ENCODE measurements at places on chromosomes 5 and 9.

- DNase-seq, result no peak
Observed at GRCh38 chr9:4837261-4838188, 44.8 kb downstream of the RCL1 start.

- no peak for DNase-seq
Observed at GRCh38 chr9:114238472-114238871, 83.1 kb downstream of the COL27A1 start.

- DNase-seq, result no peak
Observed at GRCh38 chr9:13567833-13568232, 288.3 kb upstream of the MPDZ start.

DNA sequence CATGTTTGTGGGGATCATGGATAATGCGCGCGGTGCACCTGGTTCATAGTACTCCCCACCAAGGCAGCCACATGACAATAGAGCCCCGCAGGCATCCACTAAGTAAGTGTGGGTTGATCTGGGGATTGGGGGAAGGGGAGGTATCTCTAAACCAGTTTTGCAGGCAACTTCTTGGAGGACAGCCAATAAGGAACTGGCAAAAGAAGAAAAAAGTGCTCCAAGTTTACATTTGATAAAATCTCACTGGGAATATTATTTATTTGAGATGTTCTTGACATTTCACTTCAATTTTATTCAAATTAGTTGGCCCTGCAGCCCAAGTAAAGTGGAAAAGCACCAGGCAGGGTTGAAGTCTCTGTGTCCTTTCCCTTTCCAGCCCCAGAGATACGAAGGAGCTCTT lies 8.5 kb downstream of the FBP1 start:
- DNase-seq, result no peak

GRCh38 chr9:18014556-18014955 lies 435.7 kb downstream of the SH3GL2 start:
- no peak for DNase-seq

GRCh38 chr9:32589083-32589723 lies 16.2 kb upstream of the NDUFB6 start:
- DNase-seq, result no peak

DNA sequence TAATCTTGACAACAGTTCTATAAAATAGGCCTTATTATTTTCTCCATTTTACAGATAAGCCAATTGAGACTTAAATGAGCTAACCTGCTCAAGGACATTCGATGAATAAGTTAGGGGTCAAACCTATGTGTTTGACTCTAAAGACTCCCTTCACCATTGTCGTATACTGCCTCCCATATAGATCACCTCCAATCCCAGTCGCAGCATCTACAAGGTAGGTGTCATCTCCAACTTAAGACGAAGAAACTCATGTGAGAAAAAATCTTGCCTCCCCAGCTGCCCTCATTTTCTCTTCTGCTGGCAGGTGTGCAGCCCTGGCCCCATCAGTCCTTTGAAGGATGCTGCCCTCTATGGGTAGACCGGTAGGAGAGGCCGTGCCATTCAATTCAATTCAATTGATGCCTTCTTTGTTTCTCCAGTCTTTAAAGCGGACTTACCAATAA lies 75.2 kb upstream of the SMARCA2 start:
- DNase-seq, result no peak

GRCh38 chr5:156386976-156387375 lies 60.0 kb downstream of the SGCD start:
- no peak for DNase-seq

DNA sequence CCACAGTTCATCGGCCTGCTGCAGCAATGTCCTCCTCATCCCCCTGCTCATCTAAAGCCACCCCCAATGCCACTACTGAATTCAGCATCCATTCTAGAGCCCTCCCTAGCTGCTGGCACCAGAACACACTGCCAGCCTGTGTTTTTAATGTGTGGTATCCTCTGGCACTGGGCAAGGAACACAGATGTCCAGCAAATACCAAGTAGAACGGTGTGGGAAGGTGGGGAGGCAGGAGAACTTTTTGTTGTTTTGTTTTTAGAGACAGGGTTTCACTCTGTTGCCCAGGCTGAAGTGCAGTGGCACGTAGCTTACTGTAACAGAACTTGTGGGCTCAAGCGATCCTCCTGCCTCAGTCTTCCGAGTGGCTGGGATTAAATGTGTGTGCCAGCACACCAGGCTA lies 4.7 kb downstream of the HDHD3 start:
- DNase-seq, result no peak

GRCh38 chr5:8865686-8866374 lies 680.0 kb downstream of the SEMA5A start:
- no peak for DNase-seq

- no peak for DNase-seq
Observed at GRCh38 chr9:105064248-105065097, 136.5 kb upstream of the ABCA1 start.

DNA sequence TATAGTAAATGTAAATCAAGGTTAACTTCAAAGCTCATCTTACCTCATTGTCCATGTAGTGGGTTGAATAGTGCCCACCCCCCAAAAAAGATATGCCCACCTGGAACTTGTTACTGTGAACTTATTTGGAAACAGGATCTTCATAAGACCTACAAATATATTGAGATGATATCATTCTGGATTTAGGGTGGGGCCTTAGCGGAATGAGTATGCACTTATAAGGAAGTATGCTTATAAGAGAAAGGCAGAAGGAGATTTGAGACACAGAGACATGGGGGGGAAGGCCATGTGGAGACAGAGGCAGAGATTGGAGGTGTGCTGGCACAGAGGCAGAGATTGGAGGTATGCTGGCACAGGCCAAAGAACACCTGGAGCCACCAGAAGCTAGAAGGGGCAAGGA lies 2.6 kb upstream of the PRRC1 start:
- DNase-seq, result no peak

DNA sequence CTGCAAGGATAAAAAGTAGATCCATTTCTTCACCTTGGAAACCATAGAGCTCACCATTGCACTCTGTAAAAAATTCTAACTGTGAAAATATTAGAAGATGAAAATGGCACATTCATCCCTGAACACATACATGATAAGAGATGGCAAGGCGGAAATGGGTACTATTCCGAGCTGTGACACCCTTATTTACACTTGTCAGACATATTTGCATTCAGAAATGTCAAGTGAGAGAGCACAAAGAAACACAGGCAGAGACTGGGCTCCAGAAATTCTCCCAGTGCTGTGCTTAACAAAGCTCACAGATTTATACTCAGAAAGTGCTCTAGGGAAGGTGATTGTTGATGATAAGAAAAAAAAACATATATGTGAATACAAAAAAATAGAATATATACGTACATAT lies 170.3 kb upstream of the PUM3 start:
- DNase-seq, result no peak

GRCh38 chr9:111068383-111068730 lies 30.1 kb upstream of the LPAR1 start:
- no peak for DNase-seq

Data from activated CD8-positive, alpha-beta memory T cell treated with anti-CD3 and anti-CD28 coated beads for 4 hours (primary cell).